Stimulated activated CD8-positive, alpha-beta memory T cell treated with anti-CD3 and anti-CD28 coated beads, Interleukin-12 subunit alpha, Interleukin-12 subunit beta, amount 100 ng/mL, for 4 hours (primary cell): ENCODE measurements at places on chromosomes 5 and 9.

- DNase-seq: no peak
These were observed 28.9 kb upstream of the LPCAT1 start for GRCh38 chr5:1552521-1553255.

DNA sequence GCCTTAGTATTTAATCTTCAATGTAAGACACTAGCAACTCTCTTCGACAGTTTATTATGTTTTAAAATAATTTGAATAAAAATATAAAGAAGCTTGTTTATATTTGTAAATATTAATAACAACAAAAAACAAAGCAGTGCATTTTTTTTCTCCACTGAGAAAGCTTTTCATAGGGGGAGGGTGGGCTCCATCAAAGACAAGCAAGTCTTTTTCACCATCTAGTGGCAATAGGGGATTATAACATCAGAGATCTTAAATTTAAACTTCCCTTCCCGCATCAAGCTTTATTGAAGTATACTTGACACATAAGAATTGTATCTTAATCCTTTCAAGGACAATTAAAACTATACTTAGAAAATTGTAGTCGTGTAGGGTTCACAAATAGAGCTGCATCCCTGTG, 9.3 kb upstream of the OR13F1 start:
- no peak for DNase-seq

DNA sequence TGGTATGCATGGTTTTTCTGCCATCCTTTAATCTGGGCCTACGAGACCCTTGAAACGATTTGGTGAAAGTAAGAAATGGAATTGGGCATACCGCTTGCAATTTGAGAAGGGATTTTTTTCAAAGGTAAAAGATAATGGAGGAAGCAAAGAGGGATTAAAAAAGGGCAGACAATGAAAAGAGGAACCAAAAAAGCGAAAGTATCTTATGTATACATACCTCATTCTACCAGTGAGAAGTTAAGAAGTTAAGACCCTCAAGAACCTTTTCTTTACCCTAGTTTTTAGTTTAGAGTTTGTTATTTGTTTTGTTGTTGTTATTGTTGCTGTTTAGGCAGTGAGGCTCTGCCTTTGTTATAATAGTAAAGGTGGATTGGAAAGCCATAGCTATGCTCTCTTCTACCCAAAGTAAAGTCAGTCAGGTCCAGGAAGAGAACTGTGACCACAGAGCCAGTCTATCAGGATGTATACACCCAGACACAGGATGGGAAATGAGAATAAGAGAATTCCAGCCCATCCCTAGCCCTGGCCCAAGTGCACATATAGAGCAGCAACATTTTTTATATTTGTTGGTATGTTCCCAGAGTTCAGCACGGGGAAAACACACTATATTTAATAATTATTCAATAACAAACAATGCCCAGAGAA, 166.6 kb downstream of the RFX3 start:
- no peak for DNase-seq

DNA sequence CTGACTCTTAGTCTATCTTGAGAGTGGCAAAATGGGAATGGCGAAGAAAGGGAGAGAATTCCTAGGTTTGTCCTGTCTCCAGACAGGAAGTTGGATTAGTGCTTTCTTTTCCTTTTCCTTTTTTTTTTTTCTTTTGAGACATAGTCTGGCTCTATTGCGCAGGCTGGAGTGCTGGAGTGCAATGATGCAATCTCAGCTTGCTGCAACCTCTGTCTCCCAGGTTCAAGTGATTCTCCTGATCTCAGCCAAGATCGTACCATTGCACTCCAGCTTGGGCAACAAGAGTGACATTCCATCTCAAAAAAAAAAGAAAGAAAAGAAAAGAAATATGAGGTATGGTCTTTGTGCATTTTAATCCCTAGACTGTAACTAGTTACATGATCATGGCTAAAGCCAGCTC, 12.6 kb upstream of the KIF27 start:
- no peak for DNase-seq

DNA sequence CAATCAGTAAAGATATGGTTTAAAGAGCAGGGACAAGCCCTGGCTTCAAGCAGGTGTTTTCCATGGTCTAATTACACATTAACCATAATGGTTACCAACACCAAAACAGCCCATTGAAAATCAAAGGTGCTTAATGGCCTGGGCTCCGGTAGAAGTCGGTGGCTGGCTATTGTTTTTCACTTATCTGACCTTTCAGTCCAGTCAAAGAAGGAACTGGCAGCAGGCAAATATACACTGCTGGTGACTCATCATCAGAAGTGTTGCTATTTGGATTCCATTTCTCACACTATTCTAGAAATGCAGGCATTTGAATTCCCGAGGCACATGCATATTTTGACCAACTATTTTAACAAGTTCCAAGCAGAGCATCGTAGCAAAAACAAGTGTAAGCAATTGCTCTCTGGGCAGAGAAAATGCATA, 26.3 kb upstream of the GABRP start:
- no peak for DNase-seq

DNA sequence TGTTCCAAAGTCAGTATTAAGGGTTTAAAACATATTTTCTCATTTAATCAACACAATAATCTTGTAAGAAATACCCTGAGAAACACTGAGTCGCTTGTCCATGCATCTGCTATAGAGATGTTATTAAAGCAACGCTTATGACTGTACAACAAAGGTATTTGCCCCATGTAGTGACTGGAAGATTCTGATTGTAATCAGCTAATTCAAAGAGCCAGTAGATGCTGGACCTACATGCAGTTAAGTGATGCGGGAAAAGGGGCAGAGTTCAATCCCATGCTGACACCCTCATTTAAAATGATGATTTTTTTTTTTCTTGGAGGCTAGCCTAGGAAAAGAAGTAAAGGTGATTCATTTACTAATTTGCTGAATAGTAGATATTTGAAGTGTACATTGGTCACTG, 149.3 kb upstream of the MTAP start:
- no peak for DNase-seq

- DNase-seq: no peak
These were observed 116.1 kb downstream of the SEMA5A start for GRCh38 chr5:9429691-9430215.

DNA sequence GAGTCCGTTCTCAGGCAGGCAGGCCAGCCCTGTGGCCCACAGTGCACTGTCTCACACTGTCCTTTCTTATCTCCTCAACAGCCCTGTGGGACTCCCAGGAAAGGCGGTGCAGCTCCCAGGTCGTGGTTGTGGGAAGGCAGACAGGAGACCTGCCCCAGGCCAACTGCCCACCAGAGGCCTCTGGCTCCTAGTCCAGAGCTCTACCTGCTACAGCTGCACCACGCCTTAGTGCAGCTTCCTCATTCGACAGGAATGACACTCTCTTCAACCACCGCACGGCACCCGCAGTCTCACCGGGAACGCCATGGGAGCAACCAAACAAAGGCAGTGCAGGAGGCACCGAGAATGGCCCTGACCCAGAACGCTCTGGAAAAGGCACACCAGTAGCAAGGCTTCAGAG, 25.3 kb downstream of the CAMSAP1 start:
- DNase-seq: no peak

- DNase-seq: no peak
These were observed 3.0 kb downstream of the ARSI start for GRCh38 chr5:150299571-150300327.
